Stimulated activated CD8-positive, alpha-beta memory T cell treated with anti-CD3 and anti-CD28 coated beads, Interleukin-4, amount 100 ng/mL, for 48 hours (primary cell): ENCODE measurements at places on chromosomes 7 and 10.
A peak's percentile ranks its signal among the peaks of the same experiment; 100 is the strongest.

- DNase-seq = peak; percentile 75
Measured at GRCh38 chr7:28296571-28297483, 115.5 kb upstream of the CREB5 start.

DNA sequence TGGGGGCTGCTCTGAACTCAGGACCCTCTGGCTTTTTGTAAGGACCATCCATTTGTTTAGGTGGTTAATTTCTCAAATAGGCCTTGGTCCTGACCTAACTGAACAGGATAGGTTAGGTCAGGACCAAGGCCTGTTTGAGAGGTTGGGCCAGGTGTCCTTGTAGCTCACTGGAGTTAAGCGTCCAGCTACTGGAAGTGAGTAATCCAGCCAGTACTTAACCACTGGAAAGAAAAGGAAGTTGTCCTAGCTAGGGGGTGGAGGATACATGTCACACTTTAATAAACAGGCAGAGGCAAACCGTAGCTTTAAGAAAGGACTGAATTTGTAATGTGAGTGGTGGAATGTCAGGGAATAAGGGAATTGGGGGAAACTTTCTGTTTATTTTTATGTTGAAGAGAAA is 96.0 kb downstream of the GPR85 start:
- DNase-seq = no peak

GRCh38 chr10:119537953-119538630 is 4.4 kb downstream of the RGS10 start:
- no peak for DNase-seq

DNA sequence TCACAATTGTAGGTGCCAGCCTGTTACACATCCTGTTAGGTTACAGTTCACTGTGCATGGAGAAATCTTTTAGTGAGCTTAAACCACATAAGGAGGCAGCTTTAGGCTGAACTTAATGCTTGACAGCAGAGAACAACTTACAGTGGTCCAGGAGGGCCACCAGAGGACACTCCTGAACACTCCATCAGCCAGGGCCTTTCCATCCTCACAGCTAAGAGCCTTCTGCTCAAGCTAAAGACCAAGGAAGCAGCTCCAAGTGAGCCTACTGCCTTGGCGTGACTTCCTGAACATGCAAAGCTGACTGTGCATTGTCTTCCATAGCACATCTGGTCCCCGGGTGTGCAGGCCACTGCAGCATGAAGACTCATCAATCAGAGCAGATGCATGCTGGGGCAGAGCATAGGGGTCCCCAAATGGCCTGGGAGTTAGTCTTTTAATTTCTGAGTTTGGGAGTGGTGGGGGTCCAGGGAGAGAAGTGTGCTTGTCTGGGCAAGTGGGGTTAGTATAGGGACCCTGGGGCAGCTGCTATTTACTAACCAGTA is 105.0 kb downstream of the ZNF248 start:
- DNase-seq = no peak
